Liver (tissue), 10 donors: ENCODE measurements at places on chromosomes 2 and 18. TPM values are rescaled to one million over a fixed set of nuclear protein-coding genes. Genes with fewer than 3 reads are reported as not detected.

Gene FIGN
- total RNA-seq, result 4.9 TPM

Gene FOXD4L1
- total RNA-seq, result 2.5 TPM

Gene GAD1
- total RNA-seq, result 0.19 TPM

Gene ALPI
- not detected for total RNA-seq

Gene RAD51AP2
- 0.25 TPM for total RNA-seq

Gene SERPINB2
- total RNA-seq, result not detected

Gene CIB4
- total RNA-seq, result not detected

Gene COL4A3
- total RNA-seq, result 2.3 TPM

Gene PDCD1
- 0.25 TPM for total RNA-seq
